ENCODE measurements at places on chromosomes 1 and 21. TPM values are rescaled to one million over a fixed set of nuclear protein-coding genes. Genes with fewer than 3 reads are reported as not detected.

Gene CYP4Z1
- not detected for total RNA-seq

Gene HPDL
- not detected for total RNA-seq

Gene CSF1
- total RNA-seq, result 6.8 TPM

Gene CFHR1
- not detected for total RNA-seq

Gene OPTC
- not detected for total RNA-seq
